Body of pancreas (tissue), 4 donors: ENCODE measurements at places on chromosomes 13 and 19. TPM values are rescaled to one million over a fixed set of nuclear protein-coding genes. Genes with fewer than 3 reads are reported as not detected.

DNA sequence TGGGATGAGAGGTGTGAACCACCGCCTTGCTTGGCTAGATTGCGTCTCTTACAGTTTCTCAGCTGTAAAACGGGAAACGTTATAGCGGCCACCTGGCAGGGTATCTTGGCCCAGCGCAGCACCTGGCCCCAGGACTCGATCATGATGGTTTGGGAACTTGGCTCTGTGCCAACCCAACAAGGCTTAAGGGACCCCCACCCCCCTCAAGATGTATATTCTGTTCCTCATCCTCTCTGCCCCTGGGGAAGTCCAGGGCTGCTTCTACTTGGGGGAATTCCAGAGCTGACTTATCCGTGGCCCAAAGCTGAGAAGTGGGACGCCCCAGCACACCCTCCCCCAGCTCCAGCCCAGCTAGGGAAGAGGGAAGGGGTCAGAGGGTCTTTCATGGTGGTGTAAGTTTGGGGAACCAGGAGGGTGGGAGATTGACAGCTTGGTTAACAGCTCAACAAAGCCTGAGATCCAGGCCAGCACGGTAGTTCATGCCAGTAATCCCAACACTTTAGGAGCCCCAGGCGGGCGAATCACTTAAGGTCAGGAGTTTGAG, 695 bp downstream of the ICAM1 start:
- no peak overlapping the region for H3K4me3 ChIP-seq
- peaks cover 23% of the 10 kb centered on the region for H3K4me1 ChIP-seq
- H3K27ac ChIP-seq: peak overlapping the region; percentile 75

DNA sequence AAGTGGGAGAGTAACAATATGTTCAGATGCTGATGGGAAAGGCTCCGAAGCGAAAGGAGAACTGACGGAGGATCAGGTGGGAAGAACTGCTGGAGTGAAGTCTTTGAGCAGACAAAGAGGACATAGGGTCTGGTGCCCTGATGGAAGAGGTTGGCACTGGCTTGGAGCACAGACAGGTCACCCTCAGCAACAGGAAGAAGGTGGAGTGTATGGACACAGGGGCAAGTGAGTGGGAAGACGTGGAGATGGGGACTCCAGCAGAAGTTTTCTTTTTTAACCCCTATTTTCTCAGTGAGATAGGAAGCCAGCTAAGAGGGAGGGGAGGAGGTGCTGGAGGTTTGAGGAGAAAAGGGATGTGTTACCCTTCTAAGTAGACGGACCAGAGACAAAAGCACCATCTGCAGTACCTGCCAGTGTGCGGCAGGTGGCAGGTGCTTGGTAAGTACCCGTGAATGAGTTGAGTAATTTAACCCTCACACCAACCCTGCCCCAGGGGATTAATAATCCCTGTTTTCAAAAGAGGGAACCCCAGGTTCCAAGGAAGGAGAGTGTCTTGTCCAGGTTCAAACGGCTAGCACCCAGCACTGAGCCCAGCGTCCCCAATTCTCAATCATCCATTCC, 11.2 kb downstream of the HAS1 start:
- H3K27ac ChIP-seq: no peak overlapping the region
- H3K4me3 ChIP-seq: no peak overlapping the region
- H3K36me3 ChIP-seq: no peaks in the 10 kb centered on the region

DNA sequence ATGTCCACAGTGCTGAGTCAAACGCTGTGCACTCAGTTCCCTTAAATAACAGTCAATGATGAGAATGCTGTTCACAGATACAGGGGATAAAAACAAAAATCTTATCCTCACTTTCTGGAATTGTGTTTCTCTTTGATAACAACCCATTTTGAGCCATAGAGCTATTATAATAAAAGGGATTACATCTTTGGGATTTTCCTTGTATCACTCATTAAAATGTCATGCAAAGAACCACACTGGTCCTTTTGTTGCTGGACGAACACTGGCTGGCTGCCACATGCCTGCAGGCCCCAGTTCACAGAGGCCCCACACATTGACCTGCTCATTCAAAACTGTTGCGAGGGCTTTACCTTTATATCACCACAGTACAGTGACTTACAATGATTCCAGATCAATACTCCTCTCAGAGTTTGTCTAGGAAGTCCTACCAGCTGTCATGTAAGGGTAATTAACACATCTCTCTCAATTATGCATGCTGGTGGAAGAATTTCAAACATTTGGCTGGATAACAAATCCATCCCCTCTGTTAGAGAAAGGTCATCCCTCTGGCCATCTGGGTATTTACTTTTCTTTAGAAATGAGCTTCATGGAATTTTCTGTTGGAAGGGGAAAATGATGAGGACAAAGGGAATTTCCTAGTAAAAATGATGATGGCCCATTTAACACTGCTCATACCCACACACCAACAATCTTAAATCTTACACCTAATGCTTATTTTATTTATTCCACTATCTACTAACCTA, 85.9 kb downstream of the MBNL2 start:
- no peaks in the 10 kb centered on the region for H3K27me3 ChIP-seq
- H3K4me3 ChIP-seq: no peak overlapping the region
- no peaks in the 10 kb centered on the region for H3K36me3 ChIP-seq
- H3K4me1 ChIP-seq: peaks cover 44% of the 10 kb centered on the region

DNA sequence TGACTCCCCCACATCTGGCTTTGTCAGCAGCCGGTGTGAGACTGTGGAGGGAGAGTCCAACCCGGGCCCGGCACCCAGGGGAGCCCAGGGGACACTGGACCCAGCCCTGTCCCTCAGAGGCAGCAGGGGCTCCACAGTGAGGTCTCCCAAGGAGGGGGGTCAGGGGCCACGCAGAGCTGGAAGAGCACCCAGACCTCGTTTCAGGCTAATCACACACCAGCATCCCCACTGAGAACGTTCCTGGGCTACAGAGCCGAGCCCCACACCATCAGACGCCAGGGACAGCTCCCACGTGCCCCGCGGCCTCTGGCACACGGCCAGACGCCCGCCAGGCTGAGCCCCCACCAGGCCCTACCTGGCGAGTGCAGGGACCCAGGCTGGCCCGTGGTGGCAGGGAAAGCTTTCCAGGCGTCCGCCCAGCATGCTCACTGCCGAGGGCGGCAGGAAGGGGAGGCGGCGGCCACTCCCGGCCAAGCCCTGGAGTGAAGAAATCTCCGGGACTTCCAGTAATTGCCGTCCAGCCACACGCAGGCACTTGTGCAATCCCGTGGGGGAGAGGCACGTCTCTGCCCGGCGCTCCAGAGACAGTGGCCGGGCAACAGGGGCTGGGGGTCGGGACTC, 19.2 kb downstream of the SBNO2 start:
- H3K27me3 ChIP-seq: no peaks in the 10 kb centered on the region
- peaks cover 27% of the 10 kb centered on the region for H3K4me1 ChIP-seq
- H3K36me3 ChIP-seq: peaks cover 5% of the 10 kb centered on the region

- no peaks in the 10 kb centered on the region for H3K36me3 ChIP-seq
- DNase-seq: no peak
- no peak overlapping the region for H3K4me3 ChIP-seq
- H3K4me1 ChIP-seq: no peaks in the 10 kb centered on the region
- H3K27me3 ChIP-seq: no peaks in the 10 kb centered on the region
Observed at GRCh38 chr13:39538816-39539790, 63.9 kb downstream of the LHFPL6 start.

- no peaks in the 10 kb centered on the region for H3K4me1 ChIP-seq
- H3K36me3 ChIP-seq: no peaks in the 10 kb centered on the region
- no peak overlapping the region for H3K4me3 ChIP-seq
- H3K27ac ChIP-seq: no peak overlapping the region
- H3K27me3 ChIP-seq: no peaks in the 10 kb centered on the region
Observed at GRCh38 chr13:90415902-90416301, 931.6 kb upstream of the MIR17HG start.

DNA sequence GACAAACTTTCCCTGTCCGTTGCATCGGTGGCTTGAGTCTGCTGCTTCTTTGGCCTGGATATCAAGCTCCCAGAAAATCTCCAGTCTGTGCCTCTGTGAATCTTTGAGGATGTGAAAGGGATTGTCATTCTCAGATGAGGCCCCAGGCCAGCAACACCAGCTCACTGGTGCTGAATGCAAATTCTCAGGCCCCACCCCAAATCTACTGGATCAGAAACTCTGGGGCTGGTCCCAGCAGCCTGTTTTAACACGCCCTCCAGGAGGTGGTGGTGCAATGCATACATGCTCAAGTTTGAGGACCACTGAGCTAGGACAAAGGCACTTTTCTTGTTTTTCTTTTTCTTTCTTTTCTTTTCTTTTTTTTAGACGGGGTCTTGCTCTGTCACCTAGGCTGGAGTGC, 23.6 kb downstream of the TNFSF11 start:
- DNase-seq: no peak
- no peak overlapping the region for H3K4me3 ChIP-seq
- no peaks in the 10 kb centered on the region for H3K27me3 ChIP-seq
- H3K27ac ChIP-seq: no peak overlapping the region

DNA sequence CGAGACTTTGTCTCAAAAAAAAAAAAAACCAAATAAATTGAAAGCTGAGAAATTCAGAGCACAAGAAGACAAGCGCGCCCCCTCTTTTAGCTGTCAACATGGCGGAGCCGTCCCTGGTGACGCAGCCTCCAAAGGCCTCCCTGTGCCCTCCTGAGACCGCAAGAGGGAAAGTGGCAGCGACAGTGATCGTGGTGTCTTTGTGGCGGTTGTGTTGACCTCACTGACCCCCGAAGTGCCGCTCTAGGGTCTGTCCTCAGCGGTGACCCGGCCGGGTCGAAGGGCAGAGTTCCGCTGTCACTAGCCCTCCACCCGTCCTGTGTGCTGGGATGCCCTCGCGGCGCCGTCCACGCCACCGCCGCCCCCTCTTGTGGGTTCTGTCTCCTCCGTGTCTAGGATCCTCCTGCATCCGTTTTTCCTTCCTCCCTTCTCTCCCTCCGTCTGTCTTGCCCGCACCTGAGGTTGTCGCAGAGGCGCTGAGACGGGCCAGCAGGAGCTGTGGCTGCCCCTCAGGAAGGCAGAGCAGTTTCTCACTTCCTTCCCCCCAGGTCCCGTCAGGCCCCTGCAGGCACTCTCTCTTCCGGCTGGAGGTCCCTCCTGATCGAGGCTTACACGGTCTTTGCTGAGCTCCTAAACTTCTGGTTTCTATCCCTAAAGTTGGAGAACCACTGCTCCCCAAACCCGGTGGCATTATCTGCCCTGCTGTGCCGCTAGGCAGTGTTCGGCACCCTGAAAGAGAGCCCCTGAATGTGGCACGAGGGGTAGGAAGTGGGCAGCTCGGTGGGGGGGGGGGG, 7.2 kb downstream of the UHRF1 start:
- H3K27me3 ChIP-seq: no peaks in the 10 kb centered on the region
- no peak overlapping the region for H3K27ac ChIP-seq
- DNase-seq: no peak
- H3K4me1 ChIP-seq: peaks cover 7% of the 10 kb centered on the region
- H3K36me3 ChIP-seq: no peaks in the 10 kb centered on the region

DNA sequence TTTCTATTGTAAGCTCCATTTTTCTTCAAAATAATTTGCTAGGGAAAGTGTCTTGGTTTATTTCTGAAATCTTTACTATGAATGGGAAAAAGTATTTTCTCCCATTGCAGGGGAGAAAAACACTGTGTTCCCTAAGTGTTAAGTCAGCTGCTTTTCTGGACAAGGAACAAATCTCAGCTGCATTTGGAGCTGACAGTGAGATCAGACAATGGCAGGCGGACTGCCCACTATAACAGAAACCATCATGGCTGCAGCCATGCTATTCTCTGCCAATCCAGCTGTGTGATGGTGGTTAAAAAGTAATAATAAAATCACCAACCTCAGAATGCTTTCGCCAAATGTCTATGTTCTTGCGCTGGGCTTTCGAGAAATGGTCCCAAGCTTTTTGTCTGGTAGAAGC, 302.7 kb downstream of the DNAJC15 start:
- H3K36me3 ChIP-seq: no peaks in the 10 kb centered on the region
- DNase-seq: no peak

DNA sequence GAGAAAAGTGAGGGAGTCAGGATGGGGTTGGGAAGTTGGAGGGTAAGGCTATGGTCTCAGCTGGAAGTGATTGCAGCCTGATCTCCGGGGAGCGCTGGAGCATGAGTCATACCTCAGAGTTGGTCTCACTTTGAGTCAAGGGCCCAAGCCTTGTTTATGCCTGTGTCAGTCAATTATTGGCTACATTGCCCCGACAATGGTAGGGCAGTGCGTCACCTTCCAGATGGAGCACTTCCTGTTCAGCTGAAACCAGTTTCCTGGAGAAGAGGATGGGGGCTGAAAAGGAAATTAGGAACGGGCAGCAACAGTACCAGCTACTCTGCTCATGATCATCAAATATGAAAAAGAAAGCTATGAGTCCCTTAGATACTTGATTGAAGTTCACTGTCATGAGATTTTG, 60.4 kb downstream of the ADGRE1 start:
- no peak overlapping the region for H3K4me3 ChIP-seq
- H3K27ac ChIP-seq: no peak overlapping the region
- DNase-seq: no peak
- H3K27me3 ChIP-seq: no peaks in the 10 kb centered on the region
- H3K36me3 ChIP-seq: no peaks in the 10 kb centered on the region
- no peaks in the 10 kb centered on the region for H3K4me1 ChIP-seq

DNA sequence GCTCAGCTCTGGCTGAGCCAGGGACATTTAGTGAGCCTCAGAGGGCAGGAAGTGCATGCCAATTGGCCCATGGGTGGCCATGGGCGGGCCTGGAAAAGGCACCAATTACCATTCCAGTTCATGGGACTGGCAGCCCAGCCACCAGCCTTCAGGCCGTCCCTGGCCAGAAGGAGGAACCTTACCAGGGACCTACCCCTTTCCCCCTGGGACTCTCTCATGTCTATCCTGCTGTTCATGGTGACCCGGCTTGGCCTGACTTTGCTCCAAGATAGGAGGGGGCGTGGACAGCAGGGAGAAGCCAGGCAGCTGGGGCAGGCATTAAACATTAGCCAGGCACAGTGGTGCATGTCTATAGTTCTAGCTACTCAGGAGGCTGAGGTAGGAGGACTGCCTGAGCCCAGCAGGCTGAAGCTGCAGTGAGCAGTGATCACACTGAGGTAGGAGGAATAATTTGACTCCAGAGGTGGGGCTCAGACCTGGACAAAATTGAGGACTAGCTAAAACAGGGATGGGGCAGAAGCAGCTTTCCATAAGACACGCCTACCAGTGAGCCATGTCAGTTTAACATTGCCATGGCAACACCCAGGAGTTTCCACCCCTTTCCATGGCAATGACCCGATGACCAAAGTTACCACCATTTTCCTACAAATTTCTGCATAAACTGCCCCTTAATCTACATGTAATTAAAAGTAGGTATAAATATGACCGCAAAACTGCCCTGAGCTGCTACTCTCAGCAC, 14.3 kb upstream of the ZNF426 start:
- no peaks in the 10 kb centered on the region for H3K36me3 ChIP-seq
- no peak overlapping the region for H3K4me3 ChIP-seq
- H3K27ac ChIP-seq: no peak overlapping the region
- H3K4me1 ChIP-seq: no peaks in the 10 kb centered on the region
- no peaks in the 10 kb centered on the region for H3K27me3 ChIP-seq

GRCh38 chr19:5687360-5688198, 2.5 kb upstream of the RPL36 start:
- no peak for DNase-seq
- no peaks in the 10 kb centered on the region for H3K27me3 ChIP-seq
- H3K4me1 ChIP-seq: peaks cover 34% of the 10 kb centered on the region
- H3K36me3 ChIP-seq: no peaks in the 10 kb centered on the region
- no peak overlapping the region for H3K4me3 ChIP-seq

- H3K4me1 ChIP-seq: peaks cover 26% of the 10 kb centered on the region
- no peaks in the 10 kb centered on the region for H3K27me3 ChIP-seq
- no peak overlapping the region for H3K4me3 ChIP-seq
- H3K27ac ChIP-seq: no peak overlapping the region
- no peaks in the 10 kb centered on the region for H3K36me3 ChIP-seq
Observed at GRCh38 chr19:14070268-14071050, 2.1 kb upstream of the MISP3 start.

The ZSCAN4 gene
- total RNA-seq: not detected

The TEX29 gene
- not detected for total RNA-seq

The DCT gene
- 0.78 TPM for total RNA-seq

The PNPLA6 gene
- 43.8 TPM for total RNA-seq

The C19orf33 gene
- not detected for total RNA-seq

The FFAR3 gene
- not detected for total RNA-seq

The ETHE1 gene
- total RNA-seq: 21.1 TPM

The CHERP gene
- total RNA-seq: 8.6 TPM

The CILP2 gene
- total RNA-seq: 0.66 TPM

The FXYD1 gene
- 9.1 TPM for total RNA-seq

The BCAM gene
- total RNA-seq: 89.3 TPM
